ENCODE measurements at places on chromosomes 2 and 18. TPM values are rescaled to one million over a fixed set of nuclear protein-coding genes. Genes with fewer than 3 reads are reported as not detected.

LBX2 gene
- 0.97 TPM for total RNA-seq

CRYBA2 gene
- total RNA-seq, result not detected

CYP27C1 gene
- 0.11 TPM for total RNA-seq

CNGA3 gene
- total RNA-seq, result 0.87 TPM

PRKAG3 gene
- not detected for total RNA-seq

ALMS1 gene
- total RNA-seq, result 5.9 TPM

NPAS2 gene
- 9.5 TPM for total RNA-seq

CLHC1 gene
- total RNA-seq, result 8.1 TPM

GEN1 gene
- total RNA-seq, result 12.7 TPM

POTEI gene
- total RNA-seq, result not detected

GRCh38 chr2:7666596-7667259 is 749.5 kb downstream of the RNF144A start:
- DNase-seq, result no peak

- no peak for DNase-seq
Observed at GRCh38 chr18:13568443-13569392, 157.6 kb downstream of the FAM210A start.

GRCh38 chr2:128632501-128632800 is 313.8 kb upstream of the HS6ST1 start:
- no peak for DNase-seq

DNA sequence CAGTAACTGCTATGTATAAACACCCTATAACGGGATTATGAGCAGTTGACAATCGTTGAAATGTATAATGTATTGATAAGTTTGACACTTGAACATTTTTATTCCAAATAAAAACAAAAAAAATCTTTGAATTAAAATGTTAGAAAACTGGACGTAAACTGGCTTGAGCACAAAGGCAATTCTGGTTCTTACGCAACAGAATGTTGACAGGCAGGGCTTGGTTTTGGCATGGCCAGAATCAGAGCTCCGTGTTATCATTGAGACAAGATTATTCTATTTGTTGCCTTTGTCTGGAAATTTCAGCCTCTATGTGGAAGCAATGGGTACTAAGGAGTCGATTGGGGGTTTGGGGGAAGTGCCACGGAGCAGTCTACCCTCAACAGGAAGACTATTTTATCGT is 1028.6 kb upstream of the ZEB2 start:
- no peak for DNase-seq

DNA sequence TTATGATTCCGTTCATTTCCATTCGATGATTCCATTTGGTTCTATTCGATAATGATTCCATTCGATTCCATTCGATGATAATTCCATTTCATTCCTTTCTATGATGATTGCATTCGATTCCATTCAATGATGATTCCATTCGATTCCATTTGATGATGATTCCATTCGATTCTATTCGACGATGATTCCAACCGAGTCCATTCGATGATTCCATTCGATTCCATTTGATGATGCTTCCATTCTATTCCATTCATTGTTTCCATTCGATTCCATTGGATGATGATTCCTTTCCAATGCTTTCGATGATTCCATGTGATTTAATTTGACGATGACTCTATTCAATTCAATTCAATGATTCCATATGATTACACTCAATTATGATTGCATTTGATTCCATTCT is 1093.5 kb downstream of the RPIA start:
- DNase-seq, result no peak

- DNase-seq, result no peak
Observed at GRCh38 chr2:154400563-154401290, 297.8 kb upstream of the KCNJ3 start.

DNA sequence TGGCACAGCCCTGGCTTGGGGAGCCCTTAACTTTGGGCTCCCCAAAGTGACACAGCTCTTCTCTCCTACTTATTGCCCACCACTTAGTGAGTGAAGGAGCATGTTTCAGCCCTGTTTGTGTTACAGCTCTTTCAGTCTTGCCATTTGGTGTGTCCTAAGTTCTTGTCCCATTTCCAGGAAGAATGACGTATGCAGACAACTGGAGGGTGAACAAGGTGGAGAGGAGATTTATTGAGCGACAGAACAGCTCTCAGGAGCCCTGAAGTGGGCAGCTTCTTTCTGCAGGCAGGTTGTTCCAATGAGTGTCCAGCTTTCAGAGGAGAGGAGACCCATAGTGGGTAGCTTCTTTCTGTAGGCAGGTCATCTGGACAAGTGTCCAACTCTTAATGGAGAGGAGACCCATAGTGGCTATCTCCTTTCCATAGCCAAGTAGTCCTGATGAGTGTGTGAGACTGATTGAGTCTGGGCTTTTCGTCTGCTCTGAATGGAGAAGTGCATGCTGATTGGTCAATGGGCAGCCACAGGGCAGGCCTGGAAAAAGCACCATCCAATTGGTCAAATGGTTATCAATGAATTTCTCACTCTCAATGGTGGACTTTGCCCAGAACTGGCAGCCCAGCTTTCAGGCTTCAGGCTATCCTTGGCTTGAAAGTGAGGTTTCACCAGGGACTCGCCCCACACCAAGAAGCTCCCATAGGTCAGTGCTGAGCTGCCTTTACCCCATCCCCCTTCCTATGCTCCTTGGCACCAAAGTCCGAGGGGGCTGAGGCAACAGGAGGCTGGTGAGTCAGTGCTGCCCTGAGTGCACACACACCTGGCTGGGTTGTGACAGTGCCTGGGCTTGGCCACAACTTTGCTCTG is 688.2 kb downstream of the NYAP2 start:
- no peak for DNase-seq

- no peak for DNase-seq
Observed at GRCh38 chr2:237744270-237744612, 54.3 kb upstream of the RBM44 start.

DNA sequence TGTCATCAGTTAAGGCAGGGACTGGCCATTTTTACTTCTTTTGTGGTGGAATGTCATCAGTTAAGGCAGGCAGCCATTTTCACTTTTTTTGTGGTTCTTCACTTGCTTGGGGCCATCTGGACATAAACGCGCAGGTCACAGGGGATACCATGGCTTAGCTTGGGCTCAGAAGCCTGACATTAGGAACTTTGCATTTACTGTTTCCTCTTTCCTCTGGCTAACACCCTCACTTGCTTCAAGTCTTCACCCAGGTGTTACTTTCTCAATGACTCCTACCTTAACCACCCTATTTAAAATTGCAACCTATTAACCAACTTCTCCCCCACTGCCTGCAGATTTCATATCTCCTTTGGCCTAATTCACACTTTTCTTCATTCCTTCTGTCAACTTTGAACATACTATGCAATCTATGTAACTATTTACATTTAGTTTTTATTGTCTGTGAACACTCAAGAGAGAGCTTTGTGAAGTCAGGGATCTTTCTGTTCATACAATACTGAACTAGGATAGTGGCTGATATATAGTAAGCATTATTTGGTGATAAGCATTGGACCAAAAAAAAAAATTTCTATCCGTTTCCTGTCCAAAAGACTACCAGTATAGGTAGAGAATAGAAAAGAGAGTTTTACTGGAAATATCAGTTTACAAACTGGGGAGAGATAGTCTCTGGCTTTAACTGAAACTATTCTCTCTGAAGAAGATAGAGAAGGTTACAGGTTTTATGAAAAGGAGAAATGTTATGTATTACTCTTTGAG is 600.1 kb upstream of the ZNF804A start:
- no peak for DNase-seq

- no peak for DNase-seq
Observed at GRCh38 chr18:49731421-49731841, 81.9 kb downstream of the ACAA2 start.

DNA sequence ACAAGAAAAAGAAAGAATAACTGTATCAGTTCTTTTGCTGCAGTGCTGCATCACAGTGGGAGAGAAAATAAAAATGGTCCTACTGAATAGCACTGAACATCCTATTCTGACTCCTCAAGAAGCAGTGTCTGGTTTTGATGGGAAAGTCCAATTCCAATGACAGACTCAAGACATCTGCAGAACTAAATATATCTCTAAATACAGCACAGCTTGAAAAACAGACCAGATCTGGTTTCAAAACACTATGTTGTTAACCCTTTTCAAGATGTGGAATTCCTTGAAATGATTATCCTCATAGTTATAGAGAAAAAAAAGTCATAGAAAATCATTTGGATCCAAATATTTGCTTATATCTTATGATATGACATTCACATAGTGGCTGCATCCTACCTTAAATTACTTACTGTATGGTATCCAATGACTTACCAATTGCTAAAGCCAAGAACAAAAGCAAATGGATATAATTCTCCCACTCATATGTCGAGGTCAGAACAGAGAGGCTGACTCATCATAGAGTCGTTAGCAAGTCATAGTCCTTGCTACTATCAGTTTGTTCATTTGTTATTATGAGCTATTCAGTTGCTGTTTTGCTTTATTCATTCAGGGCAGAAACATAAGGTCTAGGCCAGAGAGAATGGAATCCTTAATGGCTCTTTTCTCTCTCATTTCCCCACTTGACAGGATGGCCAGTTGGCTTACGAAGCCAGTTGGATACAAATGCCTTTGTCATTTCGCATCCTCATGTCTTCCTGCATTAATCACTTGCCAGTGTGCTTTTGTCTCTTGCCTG is 62.5 kb upstream of the ACVR2A start:
- no peak for DNase-seq

DNA sequence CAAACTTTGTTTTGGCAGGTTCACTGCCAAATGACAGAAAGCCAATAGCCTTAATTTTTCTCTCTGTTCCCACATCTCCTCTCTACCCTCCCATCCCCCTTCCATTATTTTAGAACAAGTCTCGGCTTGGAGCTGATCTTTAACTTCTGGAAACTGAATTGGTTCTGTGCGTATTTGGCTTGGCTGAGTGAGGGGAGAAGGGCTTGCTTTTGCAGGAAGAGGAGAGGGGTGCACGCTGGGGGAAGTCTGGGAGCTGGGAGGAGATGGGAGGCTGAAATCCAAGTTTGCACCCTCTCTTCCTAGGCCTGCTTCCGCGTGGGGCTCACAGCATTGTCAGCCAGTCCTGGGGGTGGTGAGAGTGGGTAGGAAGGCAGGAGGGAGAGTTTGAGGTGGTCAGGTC is 176.1 kb upstream of the SPRED2 start:
- DNase-seq, result no peak

DNA sequence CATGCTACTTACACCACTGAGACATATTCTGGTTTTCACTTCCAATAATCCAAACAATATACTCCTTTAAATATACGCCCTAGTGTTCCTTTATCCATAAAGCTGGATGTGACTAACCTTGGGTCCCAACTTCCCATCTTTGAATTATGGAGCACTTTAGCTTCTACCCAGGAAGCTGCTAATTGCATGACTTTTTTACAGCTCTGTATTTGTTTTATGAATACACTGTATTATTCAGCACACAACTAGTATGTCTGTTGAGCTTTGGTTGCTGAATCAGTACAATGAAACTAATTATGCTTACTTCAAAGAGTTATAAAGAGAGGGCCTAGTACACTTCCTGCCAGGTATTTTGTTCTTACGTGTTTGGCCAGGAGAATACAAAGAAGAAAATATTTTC is 118.5 kb downstream of the BAZ2B start:
- no peak for DNase-seq

- DNase-seq, result no peak
Observed at GRCh38 chr2:115649731-115650130, 1207.3 kb downstream of the DPP10 start.

DNA sequence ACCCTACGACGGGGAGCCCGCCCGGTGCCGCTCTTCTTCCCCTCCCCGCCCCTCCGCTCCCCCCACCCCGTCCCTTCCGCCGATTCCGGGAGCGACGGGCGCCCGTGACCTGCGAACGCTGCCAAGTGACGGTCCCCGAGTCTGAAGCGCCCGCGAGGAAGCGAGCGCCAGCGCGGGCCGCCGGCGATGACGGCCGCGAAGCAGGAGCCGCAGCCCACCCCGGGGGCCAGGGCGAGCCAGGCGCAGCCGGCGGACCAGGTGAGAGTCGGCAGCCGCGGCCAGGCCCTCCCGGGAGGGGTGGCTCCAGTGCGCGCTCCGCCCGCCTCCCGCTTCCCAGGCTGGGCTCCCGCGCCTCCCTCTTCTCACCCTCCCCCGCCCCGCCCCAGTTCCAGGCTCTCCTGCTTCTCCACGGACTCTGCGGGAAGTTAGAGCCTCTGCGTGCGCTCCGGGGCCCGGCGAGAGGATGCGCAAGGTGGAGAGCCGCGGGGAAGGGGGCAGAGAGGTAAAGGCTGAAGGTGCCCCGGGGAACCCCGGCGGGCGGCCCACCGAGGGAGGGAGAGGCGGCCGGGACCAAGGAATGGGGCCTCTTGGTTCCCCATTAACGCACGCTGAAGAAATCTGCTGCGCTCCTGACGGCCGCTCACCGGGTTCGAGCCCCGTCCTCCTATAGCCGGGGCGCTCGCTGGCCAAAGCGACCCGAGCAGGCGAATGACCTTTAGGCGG is 719.5 kb downstream of the DPP10 start:
- DNase-seq, result no peak

DNA sequence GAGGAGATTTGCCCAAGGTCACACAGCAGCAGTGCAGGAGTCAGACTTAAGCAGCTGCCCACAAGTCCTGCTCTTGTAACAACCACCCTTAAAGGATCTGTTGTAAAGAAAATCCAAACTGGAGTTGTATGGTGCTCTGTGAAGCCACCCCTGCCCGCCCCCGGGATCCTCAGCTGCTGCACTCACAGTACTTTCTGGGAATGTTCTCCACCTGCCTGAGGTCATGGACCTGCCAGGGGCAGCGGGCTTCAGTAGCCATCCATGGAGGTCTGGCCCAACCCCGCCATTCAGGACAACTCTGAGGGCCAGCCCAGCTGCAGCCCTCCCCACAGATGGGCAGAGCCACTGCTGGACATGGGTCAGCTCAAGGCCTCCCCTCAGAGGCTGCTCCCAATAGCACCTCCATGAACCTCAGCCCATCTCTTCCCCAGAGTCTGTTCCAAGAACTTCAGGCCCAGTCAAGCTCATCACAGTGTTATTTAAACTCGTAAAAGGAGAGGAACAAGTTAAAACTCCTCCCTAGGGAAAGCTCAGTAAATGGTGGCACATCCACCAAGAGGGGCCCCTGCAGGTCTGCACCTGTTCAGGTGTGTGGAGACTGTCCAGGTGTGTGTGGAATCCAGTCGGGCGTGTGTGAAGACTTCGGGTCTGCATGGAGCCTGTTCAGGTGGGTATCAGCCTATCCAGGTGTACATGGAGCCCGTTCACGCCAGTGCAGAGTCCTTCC is 39.4 kb upstream of the GPC1 start:
- no peak for DNase-seq

DNA sequence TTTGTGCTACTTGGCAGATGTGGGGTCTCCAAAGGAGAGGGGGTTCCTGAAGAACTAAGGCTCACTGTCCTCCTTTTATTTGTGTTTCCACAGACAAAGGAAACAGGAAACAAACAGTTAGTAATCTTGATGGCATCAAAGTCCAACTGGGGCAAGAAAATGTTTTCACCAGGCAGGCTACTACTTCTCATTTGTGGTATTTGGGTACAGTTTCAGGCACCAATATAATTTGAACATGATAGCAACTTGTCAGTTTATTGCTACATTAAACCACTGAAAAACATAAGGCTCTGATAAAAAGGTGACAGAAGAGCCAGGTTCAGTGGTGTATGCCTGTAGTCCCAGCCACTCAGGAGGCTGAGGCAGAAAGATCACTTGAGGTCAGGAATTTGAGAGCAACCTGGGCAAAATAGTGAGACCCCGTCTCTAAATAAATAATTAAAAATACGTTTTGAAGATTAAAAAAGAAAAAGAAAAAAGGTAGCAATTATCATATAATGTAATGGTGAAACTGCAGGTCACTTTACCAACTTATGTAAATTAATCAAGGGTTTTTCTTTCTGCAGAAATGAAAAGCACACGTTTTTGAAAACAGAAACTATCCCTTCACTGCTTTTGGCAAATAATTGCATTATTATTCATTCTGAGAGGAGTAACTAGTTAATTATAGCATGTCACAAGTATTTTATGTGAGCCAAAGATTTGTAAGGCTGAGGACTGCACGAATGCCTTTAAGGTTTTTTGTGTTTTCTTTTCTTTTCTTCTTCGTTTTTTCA is 157.5 kb upstream of the CAVIN2 start:
- DNase-seq, result no peak
